ENCODE measurements at places on chromosomes 11 and 22. TPM values are rescaled to one million over a fixed set of nuclear protein-coding genes. Genes with fewer than 3 reads are reported as not detected.

GRCh38 chr11:43908191-43908590 lies 27.6 kb downstream of the ALKBH3 start:
- peaks cover 12% of the 10 kb centered on the region for H3K4me1 ChIP-seq
- H3K27me3 ChIP-seq = no peaks in the 10 kb centered on the region
- H3K36me3 ChIP-seq = peaks cover 29% of the 10 kb centered on the region

The SCGB1C1 gene
- not detected for total RNA-seq

GRCh38 chr11:118418766-118419165 lies 17.4 kb downstream of the ATP5MG start:
- no peaks in the 10 kb centered on the region for H3K4me1 ChIP-seq
- DNase-seq = no peak
- H3K4me3 ChIP-seq = no peak overlapping the region
- no peaks in the 10 kb centered on the region for H3K27me3 ChIP-seq
- no peaks in the 10 kb centered on the region for H3K36me3 ChIP-seq

- no peak overlapping the region for H3K4me3 ChIP-seq
- DNase-seq = no peak
- no peak overlapping the region for H3K27ac ChIP-seq
- peaks cover 31% of the 10 kb centered on the region for H3K4me1 ChIP-seq
- peaks cover 21% of the 10 kb centered on the region for H3K36me3 ChIP-seq
- H3K27me3 ChIP-seq = no peaks in the 10 kb centered on the region
Measured at GRCh38 chr11:123484448-123484847, 54.4 kb downstream of the GRAMD1B start.

DNA sequence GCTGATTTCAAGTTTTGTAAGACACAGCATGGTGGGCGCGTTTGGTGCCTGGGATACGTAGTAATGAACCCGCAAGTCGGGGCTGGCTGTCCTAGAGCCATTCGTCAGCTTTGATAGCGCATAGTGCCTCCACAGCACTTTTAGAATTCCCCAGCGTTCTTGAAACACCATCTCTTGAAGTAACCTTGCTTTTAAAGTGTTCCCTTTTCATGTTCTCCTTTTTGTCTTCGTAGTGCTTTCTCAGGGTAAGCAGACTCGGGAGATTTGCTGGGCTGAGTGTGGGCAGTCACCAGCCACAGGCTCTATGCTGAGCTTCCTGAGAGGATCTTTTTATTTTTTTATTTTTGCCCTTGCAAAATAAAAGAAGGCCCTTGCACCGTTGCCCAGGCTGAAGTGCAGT lies 39.6 kb upstream of the CTTN start:
- H3K27ac ChIP-seq = no peak overlapping the region
- no peak overlapping the region for H3K4me3 ChIP-seq
- H3K36me3 ChIP-seq = peaks cover 57% of the 10 kb centered on the region
- peaks cover 5% of the 10 kb centered on the region for H3K4me1 ChIP-seq
- H3K27me3 ChIP-seq = no peaks in the 10 kb centered on the region
- no peak for DNase-seq

GRCh38 chr22:26783885-26784284 lies 126.5 kb downstream of the MIAT start:
- no peak for DNase-seq
- H3K27ac ChIP-seq = no peak overlapping the region
- no peak overlapping the region for H3K4me3 ChIP-seq
- H3K4me1 ChIP-seq = peaks cover 4% of the 10 kb centered on the region
